Dermis lymphatic vessel endothelial cell (primary cell): ENCODE measurements at places on chromosomes 3 and 15. TPM values are rescaled to one million over a fixed set of nuclear protein-coding genes. Genes with fewer than 3 reads are reported as not detected.

The CASR gene
- total RNA-seq = not detected in 2 replicates

The CD200R1 gene
- not detected in 2 replicates for total RNA-seq

The SPINK8 gene
- not detected in 2 replicates for total RNA-seq

The NUTM1 gene
- total RNA-seq = not detected in 2 replicates

The SLC12A1 gene
- total RNA-seq = not detected in 2 replicates

The FHIT gene
- total RNA-seq = 0.26 and 0.76 TPM in 2 replicates

The ADPRH gene
- total RNA-seq = 7.5 and 11.8 TPM in 2 replicates

The HYKK gene
- total RNA-seq = 1.3 and 1.6 TPM in 2 replicates

The SLC51B gene
- total RNA-seq = not detected in 2 replicates

The TNIK gene
- 14.2 and 25.5 TPM in 2 replicates for total RNA-seq

The ALG1L2 gene
- not detected in 2 replicates for total RNA-seq

The PTH1R gene
- 0.17 TPM in 1 of 2 replicates, not detected in the other for total RNA-seq

The PARP6 gene
- total RNA-seq = 10.9 and 13.2 TPM in 2 replicates

The GOLGA8G gene
- total RNA-seq = not detected in 2 replicates
